Stimulated activated CD4-positive, alpha-beta T cell treated with anti-CD3 and anti-CD28 coated beads, TNF-alpha, amount 100 ng/mL, for 24 hours (primary cell): ENCODE measurements at places on chromosomes 11 and 22.

GRCh38 chr11:40230821-40231220 lies 1228.6 kb downstream of the LRRC4C start:
- no peak for DNase-seq

- no peak for DNase-seq
Measured at GRCh38 chr11:91220476-91221202, 997.8 kb upstream of the CHORDC1 start.

DNA sequence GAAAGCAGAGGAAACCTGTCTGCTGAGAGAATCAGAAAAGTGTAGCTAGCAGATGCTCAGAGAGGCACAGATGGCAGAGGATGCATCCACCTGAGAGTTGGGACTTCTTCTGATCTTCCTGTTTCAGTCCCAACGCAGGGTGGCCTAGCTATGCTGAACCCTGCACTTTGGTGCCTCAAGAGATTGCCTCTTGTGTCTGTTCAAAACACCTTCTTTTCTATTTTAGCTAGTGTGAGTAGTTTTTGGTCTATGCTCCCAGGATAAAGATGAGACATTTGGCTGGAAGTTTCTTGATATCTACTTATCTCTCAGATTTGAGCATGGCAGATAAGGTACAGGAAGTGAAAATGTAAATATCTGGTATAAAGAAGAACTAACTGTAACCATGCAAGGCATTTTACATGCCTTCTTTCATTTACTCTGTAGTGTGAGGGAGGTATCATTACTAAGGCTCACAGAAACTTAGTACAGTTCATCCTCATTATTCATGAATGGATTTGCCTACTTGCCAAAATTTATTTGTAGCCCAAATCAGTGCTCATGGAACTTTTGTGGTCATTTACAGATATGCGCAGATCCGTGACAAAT lies 47.0 kb upstream of the PSMA1 start:
- DNase-seq = no peak

- no peak for DNase-seq
Measured at GRCh38 chr11:102436976-102437375, 15.6 kb downstream of the TMEM123 start.

DNA sequence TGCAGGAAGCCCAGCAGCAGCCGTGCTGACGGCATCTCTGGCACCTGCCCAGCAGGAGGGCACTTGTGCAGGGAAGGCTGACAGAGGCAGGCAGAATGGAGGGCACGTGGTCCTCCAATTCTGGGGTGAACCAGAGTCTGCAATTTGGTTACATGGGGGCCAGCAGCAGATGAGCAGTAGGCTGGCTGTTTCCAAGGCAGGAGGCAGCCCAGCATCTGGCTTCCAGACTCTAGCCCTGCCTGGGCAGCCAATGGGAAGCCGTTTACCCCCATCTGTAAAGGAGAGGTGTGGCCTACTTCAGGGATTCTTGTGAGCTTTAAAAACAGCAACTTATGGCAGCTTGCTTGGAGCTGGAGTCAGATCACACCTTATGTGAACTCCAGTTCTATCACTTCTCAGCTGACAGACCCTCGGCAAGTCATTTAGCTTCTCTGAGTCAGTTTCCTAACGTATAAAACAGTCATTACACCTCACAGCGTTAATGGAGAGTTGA lies 27.9 kb upstream of the RASL10A start:
- no peak for DNase-seq

DNA sequence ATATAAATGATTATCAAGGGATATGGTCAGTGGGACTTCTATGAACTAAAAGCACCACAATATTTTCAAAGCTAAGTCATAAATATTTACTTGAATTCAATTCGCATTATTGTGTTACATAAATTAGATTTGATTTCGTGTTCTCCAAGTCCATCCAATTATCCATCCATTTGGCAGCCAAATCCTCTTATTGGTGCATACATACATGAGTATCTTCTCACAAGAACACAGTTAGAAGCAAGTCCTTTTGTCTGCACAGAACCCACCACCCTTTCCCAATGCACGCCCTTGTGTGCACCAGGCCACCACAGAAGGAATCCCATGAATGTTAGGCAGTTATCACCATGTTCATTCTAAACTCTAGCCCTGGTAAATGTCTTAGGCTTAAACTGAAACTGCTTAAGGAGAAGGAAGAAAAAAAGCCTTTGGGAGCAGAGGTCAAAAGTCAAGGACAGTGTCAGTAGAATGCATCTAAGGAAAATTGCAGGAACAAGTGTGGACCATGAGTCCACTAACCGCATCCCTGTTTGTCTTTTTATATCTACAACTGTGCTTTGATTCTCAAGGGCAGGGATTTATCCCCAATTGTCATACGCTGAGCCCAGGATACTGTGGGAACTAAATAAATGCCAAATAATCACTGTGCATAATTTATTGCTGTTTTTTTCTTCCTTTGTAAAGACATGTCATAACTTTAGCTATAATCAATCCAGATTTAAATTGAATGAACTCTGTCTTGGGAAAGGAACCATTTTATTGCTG lies 108.2 kb upstream of the DDI1 start:
- no peak for DNase-seq

DNA sequence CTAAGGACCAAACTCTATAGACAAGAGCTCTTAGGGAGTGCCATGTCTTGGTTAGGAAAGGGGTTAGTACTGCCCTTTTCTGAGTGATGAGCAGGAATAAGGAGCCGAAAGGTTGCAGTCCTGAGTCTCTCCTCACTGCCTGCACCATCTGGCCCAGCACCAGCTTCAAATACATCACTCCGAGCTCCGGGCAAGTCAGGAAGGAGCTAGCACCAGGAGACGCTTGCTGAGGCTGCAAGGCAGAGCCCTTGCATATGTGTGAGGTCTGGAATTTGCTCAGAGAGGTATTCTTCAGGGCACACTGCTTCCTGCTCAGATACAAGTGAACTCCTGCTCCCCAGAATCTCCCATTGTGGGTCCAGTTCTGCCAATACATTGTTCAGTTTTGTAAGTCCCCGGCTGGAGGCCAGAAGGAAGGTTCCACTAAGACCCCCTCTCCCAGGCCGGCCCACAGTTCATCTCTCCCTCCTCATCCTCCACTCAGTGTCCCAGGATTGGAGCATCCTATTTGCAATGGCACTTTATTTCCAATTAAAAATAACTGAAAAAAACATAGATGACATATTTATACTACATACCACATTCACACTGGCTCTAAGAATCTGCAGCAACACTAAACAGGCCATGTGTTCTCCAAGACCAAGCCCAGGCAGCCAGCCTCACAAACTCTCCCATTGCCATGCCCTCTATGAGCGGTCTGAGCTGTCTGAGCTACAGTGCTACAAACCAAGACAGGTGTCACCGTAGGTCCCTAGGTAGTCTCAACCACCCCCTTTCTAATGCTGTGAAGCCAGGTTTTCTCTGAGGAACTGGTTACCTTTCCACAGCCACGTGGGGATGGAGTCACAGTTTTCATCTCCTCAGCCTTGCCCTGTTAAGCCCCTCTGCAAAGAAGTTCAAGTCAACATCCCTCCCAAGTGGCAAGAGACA lies 55.1 kb upstream of the SPATA19 start:
- no peak for DNase-seq

DNA sequence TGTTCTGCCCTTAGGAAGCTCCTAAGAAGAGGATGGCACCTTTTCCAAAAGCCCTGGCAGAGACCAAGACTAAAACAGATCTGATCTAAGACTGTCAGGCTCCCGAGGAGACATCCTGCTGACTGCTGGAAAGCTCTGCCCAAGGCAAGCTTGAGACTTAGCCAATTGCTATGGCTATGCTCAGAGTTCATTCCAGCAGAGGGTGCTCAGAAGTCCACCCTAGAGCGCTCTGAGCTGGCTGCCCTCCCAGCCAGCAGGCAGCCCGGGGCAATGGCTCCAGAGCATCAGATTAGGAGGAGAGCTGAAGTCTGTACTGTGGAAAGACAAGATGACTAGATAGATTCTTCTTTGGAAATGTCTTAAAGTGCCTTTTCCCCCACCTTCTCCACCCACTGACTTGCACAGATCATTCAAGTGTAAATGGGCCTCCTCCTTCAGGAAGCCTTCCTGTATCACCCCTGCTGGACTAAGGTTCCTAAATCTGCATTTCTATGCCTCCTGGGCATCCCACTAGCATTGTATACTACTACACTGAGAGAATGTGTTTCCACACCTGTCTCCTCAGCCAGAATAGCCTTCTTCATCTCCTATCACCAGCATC lies 23.4 kb downstream of the LRRC55 start:
- no peak for DNase-seq

DNA sequence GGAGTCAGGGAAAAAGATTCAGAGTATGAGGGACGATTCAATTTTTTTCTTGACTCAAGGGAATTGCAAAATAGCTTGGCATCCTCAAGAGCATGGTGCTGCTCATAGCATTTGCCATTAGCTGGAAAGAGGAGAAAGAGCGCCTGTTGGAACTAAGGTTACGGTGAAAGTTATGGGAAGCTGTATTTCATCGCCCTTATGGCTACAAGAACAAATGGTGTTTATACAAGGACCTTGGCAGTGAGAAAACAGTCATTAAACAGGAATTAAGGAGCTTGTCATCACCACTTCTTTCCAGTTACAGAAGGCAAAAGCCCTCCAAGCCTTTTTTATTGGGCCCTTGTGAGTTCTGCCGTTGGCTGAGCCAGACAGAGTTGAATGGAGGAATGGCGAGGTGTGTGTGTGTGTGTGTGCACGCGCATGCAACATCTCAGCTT lies 74.2 kb downstream of the ALX4 start:
- DNase-seq = no peak

- DNase-seq = no peak
Measured at GRCh38 chr11:11379661-11380060, 26.6 kb upstream of the CSNK2A3 start.

DNA sequence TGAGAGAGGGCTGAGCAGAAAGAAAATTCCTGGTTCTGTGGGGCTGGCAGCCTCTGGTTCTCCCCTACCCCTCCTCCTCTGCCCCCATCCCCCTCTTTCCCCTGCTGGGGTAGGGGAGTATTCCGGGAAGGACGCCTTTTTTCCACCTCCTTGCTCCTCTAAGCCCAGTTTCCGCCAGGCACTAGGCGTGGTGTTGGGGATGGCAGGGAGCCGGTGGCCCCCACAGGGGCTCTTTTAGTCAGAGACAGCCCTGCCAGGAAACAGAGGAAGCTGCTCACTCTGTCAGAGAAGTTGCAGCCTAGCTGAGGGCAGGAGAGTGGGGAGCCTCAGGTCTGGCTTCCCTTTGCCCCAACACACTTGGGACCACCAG lies 15.6 kb upstream of the ARHGEF17 start:
- no peak for DNase-seq

DNA sequence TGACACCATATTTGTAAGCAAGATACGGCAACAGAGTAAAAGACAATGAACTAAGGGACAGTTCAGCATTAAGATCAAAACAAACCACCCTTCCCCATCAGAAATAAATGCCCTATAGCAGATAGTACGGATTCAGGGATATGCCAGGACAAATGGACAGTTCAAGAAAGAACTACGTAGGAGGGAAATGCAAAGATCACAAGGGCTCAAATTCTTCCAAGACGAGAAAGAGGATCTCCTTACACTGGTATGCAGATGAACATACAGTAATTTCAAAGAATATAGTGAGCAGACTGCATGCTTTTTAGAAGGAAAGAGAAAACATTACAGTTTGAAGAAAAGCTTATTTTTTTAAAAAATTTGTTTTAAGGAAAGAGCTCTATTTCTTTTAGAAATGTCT lies 124.7 kb upstream of the APOA1 start:
- no peak for DNase-seq

DNA sequence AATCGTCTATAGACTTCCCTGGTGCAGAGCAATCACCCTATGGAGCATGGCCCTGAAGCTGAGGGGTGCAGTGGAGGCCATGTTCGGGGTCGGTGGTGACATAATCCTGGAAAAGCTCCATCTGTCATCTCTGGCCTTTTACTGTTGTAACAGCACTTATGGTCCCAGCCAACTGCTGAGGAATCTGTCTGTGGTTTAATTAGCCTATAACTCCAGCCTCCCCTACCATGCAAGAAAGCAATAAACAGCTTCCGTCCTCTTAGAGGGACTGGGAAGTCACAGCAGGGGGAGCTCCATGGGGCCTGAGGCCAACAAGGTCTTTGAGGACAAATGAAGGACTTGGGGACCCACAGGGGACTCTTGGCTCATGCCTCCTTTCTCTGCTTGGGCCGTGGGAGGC lies 159.1 kb upstream of the NECTIN1 start:
- no peak for DNase-seq

- no peak for DNase-seq
Measured at GRCh38 chr11:47179655-47179991, 2.9 kb upstream of the ARFGAP2 start.

DNA sequence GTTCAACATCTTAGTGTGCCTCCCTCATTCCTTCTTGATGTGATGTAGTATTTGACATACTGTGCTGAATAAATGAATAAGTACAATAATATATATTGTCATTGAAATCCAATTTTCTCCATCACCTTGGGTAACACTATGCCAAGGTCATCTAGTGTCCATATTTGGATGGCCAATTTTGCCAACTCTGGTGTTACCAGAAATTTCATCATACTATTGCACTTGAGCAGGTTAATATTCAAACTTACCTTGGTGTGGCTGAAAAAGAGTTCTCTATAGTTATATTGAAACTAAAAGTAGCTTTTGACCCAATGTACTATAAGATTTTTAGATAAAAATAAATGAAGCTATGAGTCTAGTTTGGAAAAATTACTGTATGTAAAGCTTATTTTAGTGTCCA lies 98.2 kb upstream of the SLC6A5 start:
- no peak for DNase-seq

GRCh38 chr11:20912922-20913512 lies 243.6 kb downstream of the NELL1 start:
- no peak for DNase-seq

GRCh38 chr11:72058416-72059034 lies 21.8 kb downstream of the NUMA1 start:
- no peak for DNase-seq

- DNase-seq = no peak
Measured at GRCh38 chr11:129865701-129866100, 29.7 kb downstream of the NFRKB start.

DNA sequence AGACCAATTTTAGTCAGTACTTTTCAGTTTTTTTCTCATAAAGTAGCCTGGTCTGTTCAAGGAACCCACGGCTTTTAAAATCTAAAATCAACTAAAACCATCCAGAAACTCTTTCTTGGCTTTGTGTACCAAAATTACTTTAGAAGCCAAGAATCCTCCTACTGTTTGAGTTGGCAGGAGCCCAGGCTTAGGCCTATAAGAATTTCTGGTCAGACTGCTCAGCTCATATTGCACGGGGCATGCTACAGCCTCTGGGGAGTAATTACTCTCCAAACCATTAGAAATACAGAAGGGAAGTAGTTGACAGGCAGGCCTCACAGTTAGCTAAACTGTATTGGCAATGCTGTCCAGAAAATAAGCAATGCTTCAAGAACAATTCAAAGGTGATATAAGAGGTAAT lies 1862.9 kb upstream of the RAG2 start:
- no peak for DNase-seq

DNA sequence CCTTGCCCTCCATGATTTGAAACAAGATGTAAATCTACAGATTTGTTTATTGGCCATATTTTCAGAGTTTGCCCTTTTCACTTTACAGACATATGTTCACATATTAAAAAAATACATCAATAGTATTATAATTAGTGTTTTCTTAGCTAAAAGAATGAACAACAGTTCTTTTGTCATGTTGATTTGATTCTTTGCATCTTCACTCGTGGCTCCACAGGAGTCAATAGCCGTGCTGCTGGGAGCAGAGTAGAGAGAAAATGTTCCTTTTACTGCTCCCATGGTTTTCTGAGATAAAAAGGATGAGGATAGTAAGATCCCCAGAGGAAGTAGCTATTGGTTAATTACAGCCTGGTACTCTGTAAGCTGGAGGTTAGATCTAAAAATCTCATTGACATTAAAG lies 151.2 kb downstream of the PGR start:
- no peak for DNase-seq
